ENCODE measurements at places on chromosomes 1 and 21.

- DNase-seq: no peak
These were observed 21.1 kb downstream of the CRYAA start for GRCh38 chr21:43189936-43190335.

DNA sequence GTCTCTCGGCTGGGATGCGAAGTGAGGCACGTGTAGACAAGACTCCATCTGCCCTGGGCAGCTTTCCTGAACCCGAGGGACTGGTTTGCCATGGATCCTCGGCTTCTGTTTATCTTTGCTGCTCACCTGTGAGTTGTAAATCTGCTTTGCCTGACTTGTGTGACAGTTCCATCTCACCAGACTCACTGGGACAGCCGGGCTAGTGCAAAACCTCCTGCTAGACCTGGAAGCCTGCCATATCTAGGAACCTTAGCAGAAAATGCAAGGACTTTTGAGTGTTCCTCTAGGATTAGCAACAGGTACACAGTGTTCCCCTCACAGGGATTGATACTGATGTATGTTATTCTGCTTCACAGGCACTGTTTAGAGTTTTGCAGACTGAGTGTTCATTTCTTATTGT is 218.6 kb downstream of the URB2 start:
- DNase-seq: no peak

DNA sequence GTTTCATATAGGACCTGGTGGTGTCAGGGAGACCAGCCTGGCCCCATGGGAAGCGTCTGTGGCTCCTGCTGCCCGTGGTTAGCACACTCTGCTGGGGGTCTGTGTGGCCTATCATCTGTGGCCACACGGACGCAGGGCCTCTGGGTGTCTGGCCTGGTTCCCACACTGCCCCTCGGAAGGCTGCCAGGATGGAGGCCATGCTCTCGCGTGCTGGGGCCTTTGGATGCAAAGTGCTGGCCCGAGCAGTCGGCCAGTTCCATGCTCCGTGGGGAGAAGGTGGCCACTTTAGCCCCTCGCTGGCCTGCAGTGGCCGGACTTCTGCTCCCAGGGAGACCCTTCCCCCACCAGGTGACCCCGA is 20.8 kb upstream of the LRRC3 start:
- DNase-seq: no peak

DNA sequence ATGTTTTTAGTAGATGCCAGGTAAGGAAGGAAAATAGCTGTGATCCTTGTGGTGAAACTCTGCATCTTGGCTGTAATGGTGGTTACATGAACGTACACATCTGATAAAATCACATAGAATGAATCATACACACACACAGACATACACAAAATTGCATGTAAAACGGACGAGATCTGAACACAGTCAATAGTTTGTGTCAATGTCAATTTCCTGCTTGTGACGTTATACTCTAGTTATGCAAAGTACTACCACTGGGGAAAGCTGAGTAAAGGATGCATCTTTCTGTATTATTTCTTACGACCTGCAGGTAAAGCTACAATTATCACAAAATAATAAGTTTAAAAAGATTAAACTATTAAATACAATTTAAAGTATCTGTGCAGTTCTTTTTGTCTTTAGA is 493.7 kb upstream of the ZP4 start:
- DNase-seq: peak; percentile 50

DNA sequence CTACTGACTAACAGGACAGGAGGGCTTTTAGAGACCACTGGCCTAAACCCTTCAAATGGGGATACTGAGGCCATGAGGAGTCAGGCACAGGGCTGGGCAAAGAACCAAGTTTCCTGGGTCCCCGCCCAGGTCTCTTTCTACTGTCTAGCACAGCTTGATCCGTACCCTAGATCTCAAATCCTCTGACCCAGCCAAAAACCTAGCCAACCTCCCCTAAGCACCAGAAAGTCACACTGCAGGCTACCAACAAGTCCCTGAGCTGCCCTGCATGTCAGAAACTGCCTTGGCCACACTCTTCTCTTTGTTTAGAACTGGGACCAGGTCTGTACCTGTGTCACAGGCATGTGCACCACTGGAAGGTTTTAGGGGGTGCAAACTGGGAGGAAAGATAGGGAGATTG is 33.6 kb downstream of the AHDC1 start:
- no peak for DNase-seq

DNA sequence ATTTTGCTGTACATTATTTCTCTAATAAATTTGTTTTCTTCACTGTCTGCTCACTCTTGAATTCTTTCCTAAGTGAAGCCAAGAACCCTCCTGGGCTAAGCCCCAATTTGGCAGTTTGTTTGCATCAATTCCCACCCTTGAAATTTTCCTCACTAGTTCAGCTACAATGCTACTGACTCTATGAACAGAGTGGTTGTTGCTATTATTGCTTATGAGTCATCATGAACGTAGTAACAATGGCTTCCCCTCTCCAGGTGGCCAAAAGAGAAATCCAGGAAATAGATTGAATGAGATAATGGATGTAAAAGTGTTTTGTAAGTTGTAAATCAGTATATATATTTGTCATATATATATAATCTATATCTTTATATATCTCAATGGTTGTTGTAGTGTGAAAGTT is 193.0 kb downstream of the URB2 start:
- DNase-seq: no peak

DNA sequence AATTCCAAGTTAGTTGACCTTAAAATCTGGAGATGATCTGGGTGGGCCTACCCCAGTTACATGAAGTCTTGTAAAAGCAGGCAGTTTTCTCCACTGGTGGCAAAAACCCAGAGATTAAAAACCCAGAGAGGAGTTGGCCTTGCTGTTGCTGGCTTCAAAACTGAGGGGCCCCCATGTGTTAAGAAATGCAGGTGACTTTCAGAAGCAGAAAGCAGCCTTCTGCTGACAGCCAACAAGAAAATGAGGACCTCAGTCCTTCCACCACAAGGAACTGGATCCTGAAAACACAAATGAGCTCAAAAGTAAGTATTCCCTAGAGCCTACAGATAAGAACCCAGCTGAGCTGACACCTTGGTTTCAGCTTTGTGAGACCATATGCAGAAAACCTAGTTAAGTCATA is 343.7 kb upstream of the ZRANB2 start:
- DNase-seq: no peak
